Stimulated activated CD8-positive, alpha-beta memory T cell treated with anti-CD3 and anti-CD28 coated beads, Interleukin-15, amount 100 ng/mL, for 24 hours (primary cell): ENCODE measurements at places on chromosomes 1 and 21.

DNA sequence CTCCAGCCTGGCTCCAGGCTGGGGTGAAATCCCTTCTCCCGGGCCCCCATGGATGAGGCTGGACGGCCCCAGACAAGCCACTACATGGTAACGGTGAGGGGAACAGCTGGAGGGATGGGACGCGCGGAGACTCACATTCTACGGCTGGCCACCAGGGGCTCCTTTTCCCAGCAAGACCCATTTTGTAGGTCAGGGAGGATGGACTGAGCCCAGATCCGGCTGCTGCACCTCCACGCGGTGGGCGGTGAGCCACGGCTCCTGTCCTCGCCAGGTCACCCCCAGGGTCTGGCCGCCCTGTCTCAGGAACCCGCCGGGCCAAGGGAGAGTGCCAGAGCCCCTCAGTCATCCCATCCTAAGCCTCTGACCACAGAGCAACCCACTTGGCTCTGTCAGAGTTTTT lies 75.0 kb upstream of the ACTRT2 start:
- DNase-seq: no peak

DNA sequence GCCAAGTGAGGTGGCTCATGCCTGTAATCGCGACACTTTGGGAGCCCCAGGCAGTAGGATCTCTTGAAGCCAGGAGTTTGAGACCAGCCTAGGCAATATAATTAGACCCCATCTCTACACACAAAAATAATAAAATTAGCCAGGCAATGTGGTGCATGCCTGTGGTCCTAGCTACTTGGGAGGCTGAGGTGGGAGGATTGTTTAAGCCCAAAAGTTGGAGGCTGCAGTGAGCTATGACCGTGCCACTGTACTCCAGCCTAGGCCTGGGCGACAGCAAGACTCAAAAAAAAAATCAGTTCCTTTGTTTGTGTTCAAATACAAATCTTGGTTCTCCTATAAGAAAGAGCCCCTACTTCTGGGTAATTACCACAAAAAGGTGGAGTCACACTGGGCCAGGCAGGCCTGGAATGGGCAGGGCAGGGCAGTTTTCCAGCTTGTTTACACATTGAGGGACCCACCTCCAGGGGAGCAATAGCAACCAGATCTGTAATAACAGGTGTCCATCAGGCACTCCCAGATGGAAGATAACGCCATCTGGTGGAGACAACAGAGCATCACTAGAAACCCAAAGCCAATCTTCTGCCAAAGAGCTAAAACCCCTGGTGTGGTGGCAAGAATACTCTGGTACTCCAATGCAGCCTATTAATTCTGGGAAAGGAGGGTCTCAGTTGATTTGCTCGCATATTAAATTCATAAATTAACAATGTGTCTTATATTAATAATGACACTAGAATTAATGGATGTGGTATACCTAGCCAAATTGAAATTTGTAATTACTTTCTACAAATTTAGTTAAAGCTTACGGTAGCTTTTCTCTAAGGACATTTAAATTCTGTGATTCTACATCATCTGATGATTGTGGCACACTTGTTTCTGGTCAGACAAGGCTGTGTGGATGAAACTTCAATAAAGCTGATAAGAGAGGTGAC lies 13.2 kb downstream of the PPP1R15B start:
- DNase-seq: no peak

DNA sequence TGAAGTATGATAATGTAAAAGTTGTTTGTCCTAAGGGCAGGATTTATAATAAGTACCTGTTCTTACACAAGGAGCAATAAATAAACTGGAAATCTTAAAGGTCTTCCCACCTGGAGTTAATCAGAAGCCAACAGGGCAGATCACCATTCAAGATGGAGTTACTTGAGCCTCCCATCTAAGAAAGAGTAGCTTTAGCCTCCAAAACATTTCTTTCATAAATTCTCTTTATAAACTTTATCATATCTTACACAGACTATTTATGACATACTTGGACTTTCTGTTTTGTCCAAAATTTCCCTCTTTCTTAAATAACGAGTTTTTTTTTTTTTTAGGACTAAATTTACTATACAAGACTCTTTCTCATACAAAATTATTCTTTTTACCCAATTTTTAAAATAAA lies 18.5 kb downstream of the OR2T1 start:
- DNase-seq: no peak

GRCh38 chr1:40692429-40692895 lies 958 bp downstream of the NFYC start:
- DNase-seq: no peak

DNA sequence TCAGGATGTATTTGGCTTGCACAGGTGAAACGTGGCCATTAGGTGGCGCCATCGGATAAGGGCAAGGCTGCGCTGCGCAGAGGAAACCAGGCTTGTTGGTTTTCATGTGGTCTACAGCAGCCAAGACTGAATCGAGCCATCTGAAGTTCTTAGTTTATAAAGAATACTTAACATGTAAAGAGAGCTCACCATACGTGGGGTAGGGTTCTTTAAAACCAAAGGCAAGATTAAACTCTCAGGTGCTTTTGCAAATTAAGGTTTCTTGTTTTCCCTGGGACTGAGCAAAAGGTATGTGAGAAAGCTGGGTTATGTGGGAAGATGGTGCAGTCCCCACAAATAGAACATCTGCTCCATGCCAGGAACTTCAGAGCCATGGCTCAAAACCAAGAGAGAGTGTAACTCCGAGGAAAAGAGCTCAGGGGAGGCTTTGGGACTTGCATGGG lies 9.3 kb downstream of the MASP2 start:
- DNase-seq: peak; percentile 88

- no peak for DNase-seq
Observed at GRCh38 chr1:169031566-169032224, 74.8 kb upstream of the ATP1B1 start.

- peak; percentile 53 for DNase-seq
Observed at GRCh38 chr1:159945483-159946241, at the start of gene IGSF9. IGSF9 (minus strand) TSS chr1:159945613; CDS start chr1:159943454, 2,159 bp downstream.

DNA sequence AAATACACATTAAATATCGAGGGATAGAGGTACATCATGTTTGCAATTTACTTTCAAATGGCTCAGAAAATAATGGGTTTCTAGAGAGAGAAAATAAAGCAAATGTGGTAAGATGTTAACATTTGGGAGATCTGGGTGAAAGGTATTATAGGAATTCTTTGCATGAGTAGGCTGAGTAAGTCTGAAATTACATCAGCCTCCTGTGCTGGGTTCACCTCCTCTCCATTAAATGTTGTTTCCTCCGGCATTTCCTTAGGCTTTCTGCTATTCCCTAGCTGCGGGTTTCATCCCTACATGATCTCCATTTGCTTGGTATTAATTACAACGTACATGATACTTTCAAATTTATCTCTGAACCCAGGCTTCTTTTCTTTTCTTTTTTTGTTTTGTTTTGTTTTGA lies 31.6 kb downstream of the ZMYND12 start:
- no peak for DNase-seq

- no peak for DNase-seq
Observed at GRCh38 chr1:3261007-3261968, 192.3 kb downstream of the PRDM16 start.

GRCh38 chr1:41539999-41540398 lies 55.5 kb upstream of the EDN2 start:
- no peak for DNase-seq

DNA sequence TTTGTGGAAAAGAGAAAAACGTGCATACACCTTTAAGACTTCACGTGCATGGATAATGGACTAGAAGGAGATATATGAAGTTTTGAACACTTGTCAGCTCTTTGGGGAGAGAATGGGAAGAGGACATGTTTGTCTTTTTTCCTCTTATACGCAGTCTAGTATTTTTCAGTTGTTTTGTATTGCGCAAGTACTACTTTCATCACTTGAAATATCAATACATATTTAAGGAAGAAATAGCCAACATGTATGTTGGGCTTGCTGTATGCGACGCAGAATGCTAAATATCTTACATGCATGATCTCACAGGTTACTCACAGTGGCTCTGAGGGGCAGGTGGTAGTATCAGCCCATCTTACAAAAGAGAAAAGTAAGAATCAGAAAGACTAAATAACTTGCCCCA lies 176.5 kb upstream of the RUNX1 start:
- no peak for DNase-seq

DNA sequence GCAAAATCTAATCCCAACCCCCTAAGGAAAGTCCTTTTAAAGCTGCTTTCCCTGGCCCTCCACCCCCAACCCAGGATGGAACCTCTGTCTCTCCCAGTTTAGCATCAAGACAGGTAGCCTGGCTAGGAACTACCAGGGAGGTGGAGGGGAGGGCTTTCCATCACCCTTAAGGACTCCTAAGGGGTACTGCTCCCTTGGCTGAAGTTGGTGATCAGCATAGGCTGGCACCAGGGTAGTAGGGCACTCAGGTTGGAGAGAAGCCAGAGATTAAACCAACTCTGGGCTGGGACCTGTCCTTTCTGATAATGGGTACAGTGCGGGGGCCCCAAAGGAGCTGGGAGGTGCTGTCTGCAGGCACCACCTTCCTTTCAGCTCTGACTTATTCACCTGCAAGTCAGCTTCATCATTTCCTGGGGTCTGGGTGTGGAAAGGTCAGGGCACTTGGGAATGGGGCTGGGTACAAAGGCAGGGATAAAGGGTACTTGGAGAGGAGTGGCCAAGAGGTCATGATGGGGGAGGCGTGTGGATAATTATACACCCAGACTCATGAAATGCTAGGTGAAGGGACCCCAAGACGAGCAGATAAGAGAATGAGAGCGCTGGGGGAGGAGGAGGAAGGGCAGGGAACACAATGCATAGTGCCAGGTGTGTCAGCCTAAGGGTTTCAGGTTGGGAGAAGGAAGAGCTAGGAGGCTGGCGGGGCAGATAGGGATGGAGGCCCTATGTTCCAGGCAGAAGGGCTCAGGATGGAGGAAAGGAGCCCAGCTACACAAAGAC lies 1.2 kb downstream of the ARHGEF2 start:
- no peak for DNase-seq
